ENCODE measurements at places on chromosomes 3 and 15. TPM values are rescaled to one million over a fixed set of nuclear protein-coding genes. Genes with fewer than 3 reads are reported as not detected.

The IL16 gene
- 0.79 TPM for total RNA-seq

The PEX5L gene
- total RNA-seq = under 0.01 TPM

The CTXND1 gene
- not detected for total RNA-seq

The GALNT15 gene
- total RNA-seq = 0.53 TPM

The FMN1 gene
- 2.2 TPM for total RNA-seq

The TMEM207 gene
- total RNA-seq = not detected

The CDHR4 gene
- total RNA-seq = not detected

The LTF gene
- under 0.01 TPM for total RNA-seq

The DCUN1D1 gene
- 34.7 TPM for total RNA-seq

The ADAMTS17 gene
- total RNA-seq = 2.0 TPM

The PLSCR5 gene
- not detected for total RNA-seq

The IL17RE gene
- 2.6 TPM for total RNA-seq

The PRKCD gene
- total RNA-seq = 5.5 TPM

The CHRNA7 gene
- under 0.01 TPM for total RNA-seq

The FGD5 gene
- total RNA-seq = not detected

The ERC2 gene
- total RNA-seq = 0.13 TPM

The SEMA3B gene
- total RNA-seq = 2.3 TPM

The MYL3 gene
- not detected for total RNA-seq

The KNL1 gene
- 0.53 TPM for total RNA-seq

The ROPN1 gene
- total RNA-seq = not detected

The XCR1 gene
- under 0.01 TPM for total RNA-seq

The EFCC1 gene
- not detected for total RNA-seq

The ARL6IP5 gene
- total RNA-seq = 39.3 TPM

The PP2D1 gene
- not detected for total RNA-seq

The RTP3 gene
- total RNA-seq = not detected

The PIF1 gene
- 0.51 TPM for total RNA-seq

The MUC20 gene
- 6.8 TPM for total RNA-seq

The ANKRD63 gene
- not detected for total RNA-seq

The RBM15B gene
- 30.5 TPM for total RNA-seq

The MESP1 gene
- total RNA-seq = 0.26 TPM

The GOLGA8N gene
- 1.6 TPM for total RNA-seq

The LCTL gene
- total RNA-seq = not detected

The ADCY5 gene
- not detected for total RNA-seq

The KCNH8 gene
- total RNA-seq = not detected

The GOLGB1 gene
- 45.2 TPM for total RNA-seq

The CCR8 gene
- not detected for total RNA-seq

The BOC gene
- total RNA-seq = 0.38 TPM

The WDR53 gene
- 14.6 TPM for total RNA-seq

The CRTAP gene
- 114 TPM for total RNA-seq

The ADAMTS9 gene
- 0.77 TPM for total RNA-seq

The SPTSSB gene
- total RNA-seq = 6.3 TPM

The MYZAP gene
- total RNA-seq = 2.4 TPM

The FAM107A gene
- total RNA-seq = not detected

The PLSCR2 gene
- not detected for total RNA-seq

The LSMEM2 gene
- total RNA-seq = not detected

The RLBP1 gene
- total RNA-seq = not detected

The CD80 gene
- total RNA-seq = not detected

The ITIH1 gene
- total RNA-seq = not detected

The TBL1XR1 gene
- total RNA-seq = 203 TPM

The TUSC7 gene
- total RNA-seq = not detected

The TUSC2 gene
- total RNA-seq = 23.3 TPM

The SELENOT gene
- total RNA-seq = 167 TPM

The CHRM5 gene
- not detected for total RNA-seq

The LYSMD2 gene
- 4.2 TPM for total RNA-seq

Measured in bronchial epithelial cell (primary cell).